ENCODE measurements at places on chromosomes 5 and 9.

GRCh38 chr9:79776581-79776980, 204.8 kb downstream of the TLE4 start:
- DNase-seq, result no peak

DNA sequence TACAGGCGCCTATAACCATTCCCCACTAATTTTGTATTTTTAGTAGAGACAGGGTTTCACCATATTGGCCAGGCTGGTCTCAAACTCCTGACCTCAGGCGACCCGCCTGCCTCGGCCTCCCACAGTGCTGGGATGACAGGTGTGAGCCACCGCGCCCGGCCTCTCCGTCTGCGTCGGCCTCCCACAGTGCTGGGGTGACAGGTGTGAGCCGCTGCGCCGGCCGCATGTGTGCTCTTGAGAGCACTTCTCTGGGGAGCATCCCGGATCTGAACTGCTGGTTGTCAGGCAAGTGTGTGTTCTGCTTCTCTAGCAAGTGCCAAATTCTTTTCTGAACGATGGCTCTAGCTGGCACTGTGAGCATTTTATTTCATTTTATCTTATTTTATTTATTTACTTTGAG, 3.7 kb upstream of the ENTPD2 start:
- no peak for DNase-seq

- DNase-seq, result no peak
Observed at GRCh38 chr9:131447148-131447547, 53.3 kb downstream of the PRRC2B start.

GRCh38 chr5:14464096-14464495, 117.5 kb upstream of the OTULINL start:
- no peak for DNase-seq

GRCh38 chr5:89015409-89015808, 132.4 kb upstream of the MEF2C start:
- DNase-seq, result no peak

DNA sequence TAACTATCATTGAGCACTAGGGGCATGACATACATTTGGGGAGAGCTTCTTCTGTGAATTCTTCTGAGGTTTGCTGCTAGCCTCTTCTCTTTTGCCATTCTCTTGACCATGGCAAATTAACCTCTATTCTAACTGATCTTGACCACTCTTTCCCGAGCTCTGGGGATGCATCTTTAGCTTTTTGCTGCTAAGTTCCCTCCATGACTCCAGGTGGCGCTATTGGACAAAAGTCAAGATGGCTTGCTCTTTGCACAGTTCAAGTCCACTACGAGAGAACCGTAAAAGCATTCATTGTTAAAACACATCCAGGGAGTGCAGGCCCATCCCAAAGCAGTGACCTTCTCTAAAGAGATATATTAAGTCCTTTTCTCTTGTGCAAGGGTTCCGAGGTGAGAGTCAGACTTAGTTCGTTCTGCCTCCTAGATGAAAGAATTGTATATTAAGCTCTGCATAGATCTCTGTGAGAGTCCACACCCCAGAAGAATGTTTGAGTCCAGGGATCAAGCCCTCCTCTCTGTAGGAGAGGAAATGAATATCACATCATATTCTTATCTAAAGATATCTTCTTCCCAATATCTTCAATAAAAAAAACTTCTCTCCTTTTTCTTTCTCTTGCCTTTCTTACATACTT, 1152.9 kb upstream of the CDH6 start:
- DNase-seq, result peak; percentile 62

- no peak for DNase-seq
Observed at GRCh38 chr9:90882991-90883600, 81.5 kb downstream of the SYK start.

DNA sequence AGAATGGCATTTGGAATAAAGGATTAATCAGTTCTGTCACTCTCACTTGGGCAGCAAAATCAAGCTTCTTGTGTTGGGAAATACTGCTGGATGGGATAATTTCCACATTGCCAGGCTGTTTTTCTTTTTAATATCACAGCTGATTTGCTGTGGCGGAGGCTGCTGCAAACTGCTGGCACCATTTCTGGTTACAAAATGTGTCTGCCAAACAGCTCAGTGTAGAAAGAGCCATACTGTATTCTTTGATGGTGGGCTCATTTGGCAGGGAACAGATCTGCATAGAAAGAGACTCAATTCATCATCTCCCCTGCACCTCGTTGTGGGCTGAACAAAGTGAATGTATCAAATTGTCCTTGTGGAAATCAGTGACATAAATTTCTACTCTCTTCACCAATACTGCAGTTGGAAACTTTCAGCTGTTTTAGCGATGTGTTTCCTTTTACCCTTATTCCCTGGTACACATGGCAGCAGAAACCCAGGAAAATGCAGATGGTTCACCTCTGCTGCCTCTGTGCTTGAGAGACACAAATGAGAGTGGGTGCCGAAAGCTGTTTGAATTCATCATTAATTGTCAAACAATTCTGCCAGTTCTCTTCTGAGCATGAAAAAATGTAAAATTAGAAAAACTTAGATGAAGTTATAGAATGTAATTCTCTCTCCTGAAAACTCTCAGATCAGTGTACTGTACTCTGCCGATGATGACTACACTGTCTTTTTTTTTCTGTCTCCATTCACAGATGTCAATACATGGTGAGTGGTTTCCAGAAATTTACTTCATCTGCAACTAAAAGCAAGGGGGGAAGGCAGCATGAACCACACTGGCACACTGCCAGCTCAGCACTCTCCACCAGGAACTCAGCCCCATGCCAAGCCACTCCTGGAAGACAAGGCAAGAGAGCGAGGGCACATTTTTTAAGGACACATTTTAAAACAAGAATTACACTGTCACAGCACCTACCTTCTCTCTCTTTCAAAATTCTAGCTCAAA, 75.0 kb downstream of the HMHB1 start:
- peak; percentile 83 for DNase-seq

GRCh38 chr9:136700959-136701667, 11.3 kb upstream of the DIPK1B start:
- no peak for DNase-seq

GRCh38 chr5:6730807-6731206, 17.6 kb downstream of the TENT4A start:
- DNase-seq, result no peak

DNA sequence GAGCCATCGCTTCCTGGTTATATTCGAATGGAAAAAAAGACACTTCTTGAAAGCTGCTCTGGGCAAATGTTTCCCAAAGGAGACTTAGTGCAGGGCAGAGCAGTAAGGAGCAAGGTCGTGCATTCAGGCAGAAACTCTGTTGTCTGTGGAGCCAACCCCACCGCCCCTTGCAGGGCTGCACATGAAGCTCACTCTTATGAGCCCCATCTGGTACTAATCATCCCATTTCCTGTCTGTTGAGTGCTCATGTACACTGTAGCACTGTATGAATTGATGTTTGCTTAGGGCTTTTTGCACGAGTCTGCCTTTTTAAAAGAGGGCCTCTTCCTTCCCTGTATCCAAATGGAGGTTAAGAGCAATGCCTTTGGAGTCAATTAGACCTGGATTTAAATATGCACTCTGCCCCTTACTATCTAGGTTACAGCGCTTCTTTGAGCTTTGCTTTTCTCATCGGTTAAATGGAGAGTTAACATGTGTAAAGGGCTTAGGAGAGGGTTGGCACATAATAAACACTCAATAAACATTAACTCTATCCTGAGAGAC, 25.4 kb downstream of the HMHB1 start:
- peak; percentile 45 for DNase-seq

- peak; percentile 59 for DNase-seq
Observed at GRCh38 chr5:60843936-60844905, at the start of gene ELOVL7. ELOVL7 (minus strand) TSS chr5:60844269; CDS start chr5:60787397, 56,872 bp downstream.

- DNase-seq, result no peak
Observed at GRCh38 chr5:180873615-180874520, 12.8 kb upstream of the ZFP62 start.

DNA sequence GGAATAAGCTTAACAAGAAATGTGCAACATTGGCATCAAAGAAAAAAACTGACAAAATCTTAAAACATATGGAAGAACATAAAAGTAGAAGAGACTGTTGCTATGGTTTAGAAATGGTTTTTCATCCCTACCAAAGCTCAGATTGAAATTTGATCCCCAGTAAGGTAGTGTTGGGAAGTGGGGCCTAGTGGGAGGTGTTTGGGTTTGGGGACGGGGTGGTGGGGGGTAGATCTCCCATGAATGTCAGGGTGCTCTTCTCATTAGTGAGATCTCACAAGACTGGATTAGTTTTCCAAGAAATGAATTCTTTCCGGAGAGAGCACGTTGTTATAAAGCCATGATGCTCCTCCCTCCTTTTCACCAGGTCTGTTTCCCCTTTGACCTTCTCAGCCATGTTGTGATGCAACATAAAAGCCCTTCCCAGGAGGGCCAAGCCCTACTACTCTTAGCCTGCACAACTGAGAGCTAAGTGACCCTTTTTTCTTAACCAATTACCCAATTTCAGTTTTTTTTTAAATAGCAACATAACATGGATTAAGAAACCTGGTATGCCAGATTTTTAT, 10.6 kb downstream of the TMEM167A start:
- DNase-seq, result no peak
